ENCODE measurements at places on chromosomes 3 and 15. TPM values are rescaled to one million over a fixed set of nuclear protein-coding genes. Genes with fewer than 3 reads are reported as not detected.

GRCh38 chr3:123419850-123420297, 29.0 kb downstream of the ADCY5 start:
- DNase-seq, result no peak

DNA sequence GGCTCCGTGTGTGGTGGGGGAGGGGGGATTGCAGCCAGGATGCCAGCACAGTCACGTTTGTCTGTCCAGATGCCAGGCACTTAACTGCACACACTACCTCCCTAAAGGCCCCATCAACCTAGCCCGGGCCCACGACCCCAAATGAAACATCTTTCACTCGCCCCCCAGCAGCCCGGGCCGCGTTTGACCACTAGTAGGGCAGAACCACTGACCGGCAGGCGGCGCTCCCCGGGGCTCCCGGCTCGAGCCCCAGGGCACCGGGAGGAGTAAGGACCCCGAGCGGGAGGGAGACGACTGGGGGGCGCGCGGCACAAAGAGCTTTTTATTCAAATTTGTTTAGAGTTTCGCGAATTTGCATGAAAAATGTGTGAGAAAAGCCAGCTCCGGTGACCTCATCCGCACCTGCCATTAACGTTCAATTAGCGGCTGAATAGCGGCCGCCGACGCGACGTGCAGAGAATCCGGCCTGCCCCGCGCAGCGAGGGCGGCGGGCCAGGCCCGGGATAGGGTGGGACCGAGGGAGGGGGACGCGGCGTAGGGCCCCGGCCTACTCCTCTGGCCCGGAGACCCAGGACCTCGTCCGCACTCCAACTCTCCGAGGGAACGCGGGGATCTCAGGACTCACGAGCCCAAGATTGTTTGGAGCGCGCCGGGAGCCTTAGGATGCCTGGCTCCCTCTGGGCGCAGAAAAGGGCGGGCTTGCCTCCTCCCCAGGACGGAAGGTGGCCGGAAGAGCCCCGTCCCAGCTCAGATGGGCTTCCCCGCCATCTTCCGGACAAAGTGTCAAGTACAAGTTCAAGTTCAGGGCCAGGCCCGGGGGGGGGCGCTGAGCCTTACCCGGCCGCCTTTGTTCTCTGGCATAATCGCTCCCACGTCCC, 64.9 kb upstream of the POLG start:
- peak; percentile 73 for DNase-seq

GRCh38 chr15:74642348-74642733, 26.7 kb downstream of the CLK3 start:
- DNase-seq, result no peak

RTP3 gene
- total RNA-seq, result not detected

Data from neural progenitor cell (in vitro differentiated cells).